ENCODE measurements at places on chromosomes 1 and 21.

DNA sequence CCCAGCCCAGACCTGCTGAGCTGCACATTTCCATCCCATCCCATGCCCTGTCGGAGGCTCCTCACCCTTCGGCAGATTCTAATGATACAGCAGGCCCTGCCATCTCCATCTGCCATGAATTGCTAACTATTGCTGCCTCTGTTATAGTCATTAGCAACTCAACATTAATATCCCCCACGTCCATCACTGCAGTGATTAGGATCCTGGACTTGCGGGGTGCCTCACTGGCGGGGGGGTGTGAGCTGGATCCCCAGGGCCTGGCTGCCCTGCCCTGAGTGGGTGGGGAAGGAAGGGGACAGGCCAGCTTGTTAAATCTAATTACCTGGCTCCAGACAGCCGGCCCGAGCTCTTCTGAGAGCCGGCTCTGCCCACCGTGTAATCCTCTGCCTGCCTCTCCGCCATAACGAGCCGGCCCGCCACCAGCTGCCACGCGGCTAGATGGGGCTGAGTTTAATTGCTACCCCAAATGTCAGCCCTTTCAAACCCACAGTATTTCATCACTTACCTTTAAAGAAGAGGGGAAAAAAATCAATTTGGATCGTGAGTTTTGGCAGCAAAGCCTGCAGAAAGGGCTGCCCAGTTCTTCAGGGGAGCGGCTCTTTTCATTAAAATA is 227.3 kb upstream of the CSF3R start:
- DNase-seq = no peak

- DNase-seq = no peak
Measured at GRCh38 chr1:209586221-209586740, 2.8 kb downstream of the CAMK1G start.

DNA sequence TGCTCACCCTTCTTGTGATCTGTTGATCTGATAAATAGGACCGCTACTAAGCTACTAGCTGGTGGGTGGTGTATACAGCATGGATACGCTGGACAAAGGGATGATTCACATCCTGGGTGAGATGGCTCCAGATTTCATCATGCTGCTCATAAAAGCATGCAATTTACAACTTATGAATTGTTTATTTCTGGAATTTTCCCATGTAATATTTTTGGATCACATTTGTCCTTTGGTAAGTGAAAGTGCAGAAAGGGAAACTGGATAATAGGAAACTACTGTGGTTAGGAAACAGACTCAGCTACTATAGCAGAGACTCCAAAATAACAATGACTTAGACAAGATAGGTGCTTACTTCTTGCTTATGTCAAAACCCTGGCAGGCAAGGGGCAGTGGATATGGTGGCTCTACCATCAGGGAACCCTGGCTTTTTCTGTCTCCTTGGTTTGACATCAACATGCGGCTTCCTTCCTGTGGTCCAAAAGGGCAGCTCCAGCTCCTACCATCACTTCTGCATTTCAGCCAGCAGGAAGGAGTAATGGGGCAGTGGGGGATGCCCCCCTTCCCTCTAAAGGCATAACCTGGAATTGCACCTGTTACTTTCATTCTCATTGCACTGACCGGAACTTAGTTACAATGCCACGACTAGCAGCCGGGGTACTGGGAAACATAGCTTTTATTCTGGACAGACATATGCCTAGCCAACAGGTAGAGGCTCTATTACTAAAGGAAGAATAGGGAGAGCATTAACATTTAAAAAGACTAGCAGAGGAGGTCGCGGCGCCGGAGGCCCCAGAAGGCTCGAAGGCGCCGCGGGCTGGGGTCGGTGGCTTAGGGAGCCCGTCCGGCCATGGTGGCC is 13.8 kb upstream of the AK2 start:
- DNase-seq = no peak

DNA sequence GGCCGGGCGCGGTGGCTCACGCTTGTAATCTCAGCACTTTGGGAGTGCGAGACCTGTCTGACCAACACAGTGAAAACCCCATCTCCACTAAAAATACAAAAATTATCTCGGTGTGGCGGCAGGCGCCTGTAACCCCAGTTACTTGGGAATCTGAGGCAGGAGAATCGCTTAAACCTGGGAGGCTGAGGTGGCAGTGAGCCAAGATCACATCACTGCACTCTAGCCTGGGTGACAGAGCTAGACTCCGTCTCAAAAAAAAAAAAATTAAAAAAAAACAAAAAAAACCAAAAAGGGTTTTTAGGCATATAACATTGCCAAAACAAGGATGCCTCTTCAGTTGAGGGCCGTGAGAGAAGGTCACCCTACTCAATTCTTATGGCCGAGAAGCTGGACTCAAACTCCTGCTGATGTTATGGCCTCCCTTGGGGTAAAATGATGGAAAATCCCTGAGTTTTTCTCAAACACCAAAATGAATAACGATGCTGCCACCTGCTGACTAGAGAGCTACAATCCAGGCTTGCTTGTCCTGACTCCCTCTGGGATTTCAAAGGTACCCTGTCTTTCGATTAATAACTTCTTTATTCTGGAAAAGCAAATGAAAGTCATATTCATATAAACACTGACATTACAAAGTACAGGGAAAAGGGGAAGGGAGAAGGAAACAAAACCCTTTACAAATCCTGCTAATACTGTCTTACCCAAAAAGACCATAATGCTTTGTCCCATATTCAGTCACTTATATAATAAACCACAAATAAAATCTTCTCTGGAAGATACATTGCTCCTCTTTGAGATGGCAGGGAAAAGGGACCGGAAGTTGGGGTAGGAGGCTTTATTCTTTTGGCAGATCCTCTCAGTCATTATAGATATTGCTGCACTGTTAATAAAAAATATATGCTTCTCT is 10.7 kb downstream of the RAB42 start:
- DNase-seq = no peak

GRCh38 chr1:169108223-169108622 is 1.7 kb downstream of the ATP1B1 start:
- DNase-seq = no peak

GRCh38 chr1:173393659-173394000 is 83.5 kb upstream of the PRDX6 start:
- DNase-seq = no peak

GRCh38 chr1:44609768-44610526 is 64.3 kb downstream of the TMEM53 start:
- no peak for DNase-seq

DNA sequence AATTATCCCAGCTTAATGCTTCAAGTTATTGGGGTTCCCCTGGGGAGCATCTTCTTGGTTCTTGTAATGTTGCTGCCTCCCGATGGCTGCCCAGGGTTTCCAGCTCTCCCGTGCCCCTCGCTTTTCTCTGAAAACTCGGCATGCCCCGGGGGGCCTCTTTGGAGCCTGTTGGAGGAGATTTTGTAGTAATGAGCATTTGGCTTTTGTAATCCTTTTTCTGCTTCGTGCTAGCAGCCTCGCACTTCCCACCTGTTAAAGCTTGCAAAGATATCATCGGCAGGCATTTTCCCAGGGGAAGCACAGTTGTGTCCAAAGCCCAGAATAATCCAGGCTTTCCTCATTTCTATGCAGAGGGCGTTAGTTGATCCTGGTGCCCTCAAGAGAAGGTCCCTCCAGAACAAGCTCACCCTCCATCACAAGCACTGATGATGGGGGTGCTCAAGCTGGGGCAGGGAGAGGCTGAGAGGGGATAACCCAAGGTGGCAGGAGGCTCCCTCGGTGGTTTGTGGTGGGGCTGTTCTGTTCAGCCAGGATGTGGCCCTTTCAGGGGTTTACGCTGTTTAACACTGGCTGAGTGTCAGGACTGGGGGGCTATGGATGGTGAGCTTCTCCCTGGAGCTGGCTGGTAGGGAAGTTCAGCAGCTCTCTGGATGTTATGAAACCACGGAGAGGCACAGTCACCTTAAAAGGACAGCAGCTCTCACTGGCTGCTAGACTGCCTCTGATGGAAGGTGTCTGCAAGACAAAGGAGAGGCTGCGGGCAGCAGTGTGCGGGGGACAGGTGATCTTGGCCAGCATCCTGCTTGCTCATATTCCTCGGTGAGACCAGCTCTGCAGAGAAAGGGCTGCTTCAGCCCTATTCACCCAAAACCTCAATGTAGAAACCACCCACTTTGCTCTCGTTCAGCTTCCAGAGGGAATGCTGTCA is 477.1 kb upstream of the VAMP3 start:
- no peak for DNase-seq

- DNase-seq = no peak
Measured at GRCh38 chr1:228511546-228512445, 24.6 kb downstream of the RNF187 start.

DNA sequence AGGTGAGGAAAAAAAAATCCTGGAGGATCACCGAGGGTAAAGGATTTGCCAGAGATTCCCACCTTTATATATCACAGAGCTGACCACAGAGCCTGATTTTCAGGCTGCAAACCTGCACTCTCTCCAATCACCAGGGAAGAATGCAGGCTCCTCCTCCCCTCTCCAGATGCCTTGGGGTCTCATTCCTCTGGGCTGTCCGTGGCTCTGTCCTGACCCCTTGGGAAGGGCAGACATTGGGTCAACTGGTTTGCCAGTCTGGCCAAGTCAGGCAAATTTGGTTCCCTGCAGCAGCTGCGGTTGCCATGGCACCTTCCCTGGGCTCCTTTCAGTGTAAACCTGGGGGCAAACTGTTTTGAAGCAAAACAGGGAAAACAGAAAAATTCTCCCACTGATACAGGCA is 11.6 kb upstream of the OPRD1 start:
- no peak for DNase-seq

- no peak for DNase-seq
Measured at GRCh38 chr1:36919491-36920145, 114.7 kb downstream of the GRIK3 start.

DNA sequence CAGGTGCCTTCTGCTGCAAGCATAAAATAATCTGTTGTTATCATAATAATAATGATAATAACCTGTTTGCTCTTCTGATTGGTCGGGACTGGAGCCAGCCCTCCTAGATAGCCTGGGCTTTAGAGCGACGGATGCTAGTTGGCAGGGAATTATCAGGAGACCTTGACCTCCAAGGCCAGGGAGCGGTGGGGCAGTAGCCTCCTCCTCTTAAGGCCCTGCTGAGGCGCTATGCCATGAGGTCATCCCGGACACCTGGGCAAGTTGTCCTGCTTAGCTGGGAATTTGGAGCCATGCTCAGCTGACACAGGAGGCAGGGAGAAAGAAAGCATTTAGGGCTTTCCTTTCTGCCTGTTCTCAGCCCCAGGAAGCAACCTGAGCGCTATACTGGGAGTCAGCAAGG is 15.6 kb downstream of the C1orf115 start:
- DNase-seq = no peak

- DNase-seq = no peak
Measured at GRCh38 chr1:62732331-62732730, 44.1 kb upstream of the DOCK7 start.

GRCh38 chr1:23331713-23332112 is 12.4 kb downstream of the HNRNPR start:
- DNase-seq = no peak

DNA sequence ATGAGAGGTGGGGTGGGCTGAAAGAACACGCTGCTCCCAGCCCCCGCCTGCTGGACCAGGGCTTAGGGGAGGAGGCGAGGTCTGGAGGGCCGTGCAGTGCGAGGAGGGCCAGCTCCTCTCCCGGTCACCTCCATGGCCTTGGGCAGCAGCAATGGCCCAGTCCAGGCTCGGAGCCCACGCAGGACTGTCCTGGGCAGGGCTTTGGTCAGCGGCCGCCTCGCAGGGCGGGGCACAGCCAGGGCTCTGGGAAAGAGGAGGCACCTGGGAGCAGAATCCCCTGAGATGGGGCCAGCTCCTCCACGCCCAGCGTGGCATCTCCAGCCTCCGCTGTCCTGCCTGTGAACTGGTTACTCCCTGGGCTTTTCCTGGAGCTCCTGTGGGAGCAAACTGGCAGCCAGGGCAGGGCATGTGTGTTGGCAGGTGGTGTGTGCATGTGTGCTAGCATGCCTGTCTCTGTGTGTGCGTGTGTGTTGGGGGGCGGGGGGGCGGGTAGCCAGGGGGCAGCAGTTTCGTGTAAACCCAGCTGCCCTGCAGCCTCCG is 27.4 kb downstream of the ARHGEF16 start:
- DNase-seq = no peak

DNA sequence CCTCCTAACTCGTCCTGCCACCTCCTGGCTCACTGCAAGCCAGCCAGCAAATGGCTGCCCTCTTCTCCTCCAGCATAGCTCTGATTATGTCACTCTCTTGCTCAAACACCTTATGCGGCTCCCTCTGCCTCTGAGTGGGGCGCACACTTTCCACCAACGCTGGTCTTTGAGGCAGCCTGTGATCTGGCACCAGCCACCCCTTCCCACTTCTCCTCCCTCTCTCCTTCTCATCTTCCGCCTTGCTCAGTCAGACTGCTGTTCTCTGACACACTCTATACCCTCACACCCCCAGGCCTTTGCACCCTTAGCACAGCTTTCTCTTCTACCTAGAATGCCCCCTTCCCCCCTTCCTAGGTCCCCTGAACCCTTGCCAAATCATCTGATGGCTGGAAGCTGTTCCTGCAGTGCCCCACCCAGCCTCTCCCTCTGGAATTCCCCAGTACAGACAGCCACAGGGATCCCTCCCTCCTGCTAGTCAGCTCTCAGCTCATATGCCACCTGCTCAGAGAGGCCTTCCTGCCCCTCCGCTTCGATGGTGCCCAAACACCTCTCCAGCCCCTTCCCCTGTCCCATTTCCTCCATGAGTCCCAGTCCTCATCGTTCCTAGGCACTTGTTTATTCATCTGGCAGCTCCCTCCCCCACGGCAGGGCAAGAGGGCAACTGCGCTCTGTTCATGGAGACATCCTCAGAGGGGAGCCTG is 21.7 kb upstream of the PEF1 start:
- DNase-seq = no peak
